ENCODE measurements at places on chromosomes 6 and 20. TPM values are rescaled to one million over a fixed set of nuclear protein-coding genes. Genes with fewer than 3 reads are reported as not detected.

The CYP21A2 gene
- total RNA-seq = 0.08 TPM

The BEND6 gene
- total RNA-seq = 0.93 TPM

The MYBL2 gene
- 191 TPM for total RNA-seq

The PAX1 gene
- total RNA-seq = not detected

The ADGB gene
- total RNA-seq = 0.43 TPM

The TBCC gene
- total RNA-seq = 38.0 TPM

The MGME1 gene
- total RNA-seq = 27.8 TPM
